ENCODE measurements at places on chromosomes 4 and X.
A peak's percentile ranks its signal among the peaks of the same experiment; 100 is the strongest.

DNA sequence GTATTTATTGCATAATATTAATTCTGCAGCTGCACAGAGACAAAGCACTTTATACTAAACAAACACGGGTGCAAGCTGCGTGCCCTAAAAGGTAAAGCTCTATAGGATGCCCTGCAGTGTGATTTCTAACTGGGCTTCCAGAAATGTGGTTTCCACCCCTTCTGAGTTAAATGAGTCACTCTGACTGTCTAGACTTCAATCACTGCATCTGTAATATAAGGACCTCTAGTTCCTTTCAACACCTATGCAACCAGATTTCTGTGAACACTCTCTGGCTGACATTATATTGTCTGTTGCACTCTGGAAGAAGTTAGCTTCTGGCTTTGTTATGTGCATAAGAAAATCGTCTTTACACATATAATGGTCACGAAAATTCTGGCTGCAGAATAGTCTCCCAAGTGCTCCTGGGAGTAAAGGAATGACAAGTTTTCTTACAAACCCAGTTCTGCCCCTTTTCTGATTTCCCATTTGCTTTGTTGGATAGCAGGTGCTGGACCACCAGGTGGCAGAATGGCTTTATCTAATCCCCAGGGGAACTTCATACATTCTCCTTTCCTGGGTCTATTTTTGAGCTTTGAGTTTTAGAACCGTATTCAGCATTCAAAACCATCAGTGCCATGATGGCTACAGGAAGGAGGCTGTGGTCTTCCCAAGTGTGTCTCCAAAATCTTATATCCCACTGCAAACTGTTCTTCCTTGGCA, 842.2 kb downstream of the STIM2 start:
- DNase-seq, result no peak

- DNase-seq, result no peak
Observed at GRCh38 chr4:147863111-147863747, 131.3 kb downstream of the ARHGAP10 start.

GRCh38 chrX:103817502-103817901, 14.6 kb downstream of the RAB9B start:
- peak; percentile 35 for DNase-seq

DNA sequence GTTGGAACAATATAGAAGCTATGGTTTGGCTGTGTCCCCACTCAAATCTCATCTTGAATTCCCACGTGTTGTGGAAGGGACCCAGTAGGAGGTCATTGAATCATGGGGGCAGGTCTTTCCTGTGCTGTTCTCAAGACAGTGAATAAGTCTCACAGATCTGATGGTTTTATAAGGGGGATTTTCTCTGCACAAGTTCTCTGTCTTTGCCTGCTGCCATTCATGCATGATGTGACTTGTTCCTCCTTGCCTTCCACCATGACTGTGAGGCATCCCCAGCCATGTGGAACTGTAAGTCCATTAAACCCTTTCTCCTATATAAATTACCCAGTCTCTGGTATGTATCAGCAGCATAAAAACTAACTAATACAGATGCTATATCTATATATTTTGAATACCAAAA, 135.2 kb upstream of the EDNRA start:
- DNase-seq, result no peak

Measured in LoVo (cell line).